ENCODE measurements at places on chromosomes 5 and 9.

DNA sequence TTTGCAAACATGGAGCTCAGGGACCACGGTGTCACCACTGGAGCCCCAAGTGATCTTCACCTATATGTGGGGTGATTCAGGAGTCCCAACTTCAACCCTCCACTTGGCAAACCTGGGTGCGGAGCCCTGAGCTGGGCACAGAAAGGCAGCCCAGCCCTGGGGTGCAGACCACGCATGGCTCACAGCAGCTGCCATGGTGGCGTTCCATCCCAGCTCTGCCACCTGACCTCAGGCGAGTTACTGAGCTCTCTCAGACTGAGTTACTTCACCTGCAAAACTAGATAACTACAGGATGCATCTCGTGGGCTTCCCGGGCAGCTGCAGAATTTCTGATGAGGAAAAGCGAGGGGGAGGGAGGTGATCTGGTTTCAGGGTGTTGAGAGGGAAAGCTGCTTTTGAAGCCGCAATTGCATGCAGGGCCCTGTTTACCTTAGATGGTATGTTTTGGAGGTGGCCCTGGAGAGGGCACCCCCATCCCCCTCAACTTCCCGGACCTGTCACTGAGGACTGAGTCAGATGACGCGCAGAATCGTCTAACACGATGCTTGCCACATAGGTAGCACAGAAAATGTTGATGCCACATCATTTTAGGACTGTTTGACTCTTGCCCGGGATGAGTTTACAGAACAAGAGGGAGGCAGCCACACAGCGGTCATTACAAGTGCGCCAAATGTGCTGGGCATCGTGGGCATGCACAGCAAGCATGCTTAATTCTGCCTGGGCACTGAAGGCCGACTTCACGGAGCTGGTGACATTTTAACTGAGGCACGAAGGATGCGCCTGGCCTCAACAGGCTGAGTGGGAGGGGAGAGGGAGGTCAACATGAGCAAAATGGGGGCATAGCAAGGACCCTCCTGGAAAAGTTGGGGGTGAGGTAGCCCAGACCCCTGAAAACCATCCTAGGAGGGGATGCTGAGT, 154.6 kb downstream of the COL23A1 start:
- no peak for DNase-seq

DNA sequence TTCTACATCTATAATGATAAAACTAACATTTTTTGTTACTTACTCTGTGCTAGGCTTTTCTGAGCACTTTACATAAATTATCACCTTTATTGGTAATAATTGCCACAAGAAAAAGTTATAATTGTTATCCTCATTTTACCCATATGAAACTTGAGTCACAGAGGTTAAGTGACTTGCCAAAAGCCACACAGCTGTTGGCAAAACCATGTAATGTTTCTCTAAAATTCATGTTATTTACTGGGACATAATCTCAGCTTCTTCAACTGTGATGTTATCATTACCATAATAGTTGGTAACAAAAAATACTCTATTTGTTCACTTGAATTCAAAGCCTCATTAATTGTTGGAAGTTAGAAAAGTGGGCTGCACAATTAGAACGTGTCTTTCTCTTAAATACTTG, 437.3 kb downstream of the BRINP1 start:
- DNase-seq: no peak

GRCh38 chr9:94714494-94714893, 12.0 kb upstream of the AOPEP start:
- DNase-seq: no peak

DNA sequence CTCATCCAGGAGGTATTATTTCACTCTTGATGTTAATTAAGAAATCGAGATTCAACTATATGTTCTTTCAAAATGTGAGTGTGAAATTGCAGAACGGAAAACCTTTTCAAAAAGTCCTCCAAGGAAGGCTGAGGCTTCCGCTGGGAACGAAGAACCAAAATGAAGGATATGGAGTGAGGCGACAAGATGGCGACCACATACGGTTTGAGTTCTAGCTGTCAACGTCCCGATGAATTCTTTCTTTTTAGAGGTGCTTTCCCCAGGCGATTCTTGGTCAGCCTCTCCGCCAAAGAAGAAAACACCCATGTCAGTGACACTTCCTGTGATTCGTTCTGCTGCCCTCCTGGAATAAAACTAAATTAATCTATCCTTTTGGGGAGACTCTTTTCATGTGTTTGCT, 78.3 kb upstream of the ADAMTS16 start:
- no peak for DNase-seq

DNA sequence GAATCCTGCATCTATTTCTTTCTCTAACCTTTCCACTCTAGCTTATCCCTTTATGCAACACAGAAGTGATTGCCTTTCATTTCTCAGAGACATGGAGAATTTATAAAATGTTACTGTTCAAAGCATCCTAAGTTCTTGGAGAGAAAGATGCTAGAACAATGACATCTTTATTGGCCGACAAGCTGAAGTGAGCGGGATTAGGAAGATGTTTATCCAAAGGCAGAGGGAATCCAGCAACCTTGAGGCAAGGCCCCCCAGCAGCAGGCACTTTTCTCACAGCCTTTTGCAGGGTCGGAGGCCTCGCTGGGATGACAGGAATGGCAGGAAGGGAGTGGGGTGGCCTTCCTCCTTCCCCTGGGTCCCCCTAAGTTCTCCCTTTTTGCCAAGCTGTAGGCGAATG, 204.8 kb downstream of the GAPVD1 start:
- no peak for DNase-seq

- no peak for DNase-seq
These were observed 6.2 kb downstream of the REEP5 start for GRCh38 chr5:112915831-112916230.

- no peak for DNase-seq
These were observed 133.9 kb downstream of the MUSK start for GRCh38 chr9:110802416-110803035.

DNA sequence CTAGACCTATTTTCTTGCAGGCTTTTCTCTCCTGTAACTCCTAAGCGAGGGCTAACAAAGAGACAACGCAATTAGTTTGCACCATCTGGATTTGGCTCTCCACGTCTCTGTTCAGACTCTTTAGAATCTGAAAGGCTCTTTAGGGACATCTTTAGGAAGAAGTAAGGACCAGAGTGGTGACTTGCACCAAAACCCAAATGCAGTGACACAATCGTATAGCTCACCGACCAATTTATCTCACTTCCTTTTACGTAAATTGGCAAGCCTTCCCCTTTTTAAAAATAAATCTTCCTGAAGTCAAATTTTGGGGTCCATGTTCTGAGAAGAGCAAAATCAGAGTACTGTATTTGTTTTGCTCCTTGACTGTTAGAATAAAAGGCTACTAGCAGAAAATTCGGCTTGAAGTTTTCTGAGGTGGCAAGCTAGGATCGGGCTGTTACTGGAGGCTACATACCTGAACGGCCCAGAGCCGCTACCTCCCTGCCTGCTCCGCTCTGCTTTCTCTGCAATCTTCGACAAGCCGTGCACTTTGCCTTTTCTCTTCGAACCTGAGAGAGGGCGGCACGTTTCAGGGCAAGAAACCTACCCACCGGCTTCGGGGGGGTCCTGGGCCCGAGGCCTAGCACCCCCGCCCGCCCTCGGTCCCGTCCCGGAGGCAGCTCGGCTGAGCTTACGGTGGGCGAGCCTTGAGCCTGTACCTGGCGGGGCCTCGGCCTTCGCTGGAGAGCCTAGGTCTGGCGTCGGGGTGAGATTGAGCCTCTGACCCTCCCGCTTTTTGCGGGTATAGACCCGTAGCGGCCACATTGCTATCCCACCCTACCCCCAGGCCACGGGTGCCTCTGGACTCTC, 537 bp downstream of the MEIKIN start:
- no peak for DNase-seq

DNA sequence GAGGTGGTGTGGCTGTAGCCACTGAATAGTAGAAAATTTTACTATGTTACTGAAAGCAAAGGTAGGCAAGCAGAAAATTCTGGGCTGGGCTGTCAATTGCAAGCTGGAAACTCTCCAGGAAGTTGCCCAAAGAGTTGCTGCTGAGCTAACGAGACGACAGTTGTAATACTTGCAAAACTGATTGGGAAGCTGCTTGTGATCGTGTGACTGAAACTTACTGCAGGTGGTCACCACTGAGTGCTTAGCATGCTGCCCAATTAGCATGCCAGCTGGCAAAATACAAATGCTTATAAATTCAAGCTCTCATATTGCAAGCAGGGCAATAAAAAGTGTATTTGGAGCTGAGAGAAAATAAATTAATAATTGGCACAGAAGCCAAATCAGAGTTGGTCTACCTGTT, 758.5 kb upstream of the EDIL3 start:
- no peak for DNase-seq

DNA sequence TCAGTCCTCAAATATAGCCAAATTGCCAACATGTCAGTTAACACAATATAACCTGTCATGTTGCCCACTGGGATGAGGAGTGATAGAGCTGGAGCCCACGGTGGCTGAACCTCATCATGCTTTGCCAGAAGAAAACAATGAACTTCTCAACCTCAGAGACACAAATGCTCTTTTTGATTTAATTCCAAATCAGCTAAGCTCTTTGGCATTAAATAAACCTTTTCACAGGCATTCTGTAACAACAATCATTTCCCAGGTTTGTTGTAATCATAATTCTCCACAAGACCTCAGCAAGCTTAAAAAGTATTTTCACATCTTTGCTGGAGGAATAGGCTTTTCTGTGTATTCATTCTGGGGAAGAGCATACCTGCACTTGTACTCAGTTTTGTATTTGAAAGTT, 830.9 kb downstream of the MAT2B start:
- DNase-seq: no peak

DNA sequence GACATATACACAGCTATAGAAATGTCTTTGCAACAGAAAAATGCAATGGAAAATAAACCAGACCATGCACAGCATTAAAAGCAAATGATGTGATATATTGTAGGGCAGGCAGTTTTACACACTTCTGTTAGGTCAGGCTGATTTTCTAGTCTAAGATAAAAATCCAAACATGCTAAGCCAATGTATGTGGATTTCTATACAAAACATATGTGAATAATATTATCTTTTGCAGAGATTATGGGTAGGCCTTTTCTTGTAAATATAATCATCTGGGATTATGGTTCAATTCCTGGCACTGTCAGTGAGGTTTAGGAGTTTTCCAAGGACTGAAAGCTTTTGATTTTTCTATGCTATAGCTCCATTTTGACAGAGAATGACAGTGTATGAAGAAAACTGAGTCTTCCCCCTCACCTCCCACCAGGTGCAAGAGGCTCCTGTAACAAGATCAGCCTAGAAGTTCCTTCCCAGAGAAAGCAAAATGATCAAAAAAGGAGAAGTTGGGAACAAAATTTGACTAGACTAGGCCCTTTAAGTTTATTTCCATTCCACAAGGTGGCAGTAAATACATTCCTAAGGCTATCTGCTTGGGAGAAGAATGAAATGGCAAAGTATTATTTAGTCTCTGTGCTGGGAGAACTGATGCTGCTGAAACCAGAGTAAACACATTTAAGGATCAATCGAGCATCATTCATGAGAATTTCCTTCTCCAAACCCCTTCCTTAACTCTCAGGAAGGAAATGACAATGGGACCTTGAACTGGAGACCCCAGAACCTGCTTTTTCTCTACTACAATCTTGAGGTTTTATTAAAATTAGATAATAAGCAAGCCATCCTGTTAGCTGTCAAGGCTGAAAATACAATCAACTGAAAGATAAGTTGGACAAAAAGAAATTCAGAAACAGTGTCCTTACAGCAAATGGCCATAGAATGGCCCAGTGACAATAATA, 133.0 kb upstream of the TUT7 start:
- peak; percentile 8 for DNase-seq

DNA sequence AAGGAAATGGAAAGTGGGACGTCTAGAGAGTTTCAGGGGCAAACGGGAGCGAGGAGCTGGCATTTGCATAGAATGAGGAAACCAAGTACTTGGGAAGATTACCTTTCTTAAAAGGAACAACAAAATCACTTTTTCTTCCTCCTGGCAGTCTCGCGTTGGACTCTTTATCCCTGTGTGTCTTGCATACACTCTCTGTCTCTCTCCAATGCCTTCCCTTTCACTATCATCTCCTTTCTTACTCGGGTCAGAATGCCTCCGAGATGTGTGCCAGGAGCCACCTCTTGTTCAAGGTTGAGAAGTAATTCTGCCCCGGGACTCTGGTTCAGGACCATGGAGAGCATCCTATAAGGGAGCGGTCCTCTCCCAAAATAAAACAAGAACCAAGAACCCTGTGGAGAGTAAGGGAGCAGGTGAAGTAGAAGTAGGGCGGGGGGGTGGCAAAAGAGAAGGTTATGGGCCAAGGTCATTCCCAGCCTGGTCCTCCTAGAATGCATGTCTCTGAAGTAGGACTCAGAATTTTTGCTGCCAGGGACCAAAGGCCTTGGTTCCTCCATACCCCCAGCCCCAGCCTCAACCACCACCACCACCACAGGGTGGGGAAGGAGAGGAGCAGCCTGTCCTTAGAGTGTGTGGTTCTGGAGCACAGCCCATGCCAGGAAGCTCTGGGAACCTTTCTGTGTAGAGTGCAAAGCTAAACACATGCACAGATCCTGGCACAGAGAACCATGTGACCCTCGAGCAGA, 72.1 kb upstream of the ARAP3 start:
- DNase-seq: peak; percentile 65

DNA sequence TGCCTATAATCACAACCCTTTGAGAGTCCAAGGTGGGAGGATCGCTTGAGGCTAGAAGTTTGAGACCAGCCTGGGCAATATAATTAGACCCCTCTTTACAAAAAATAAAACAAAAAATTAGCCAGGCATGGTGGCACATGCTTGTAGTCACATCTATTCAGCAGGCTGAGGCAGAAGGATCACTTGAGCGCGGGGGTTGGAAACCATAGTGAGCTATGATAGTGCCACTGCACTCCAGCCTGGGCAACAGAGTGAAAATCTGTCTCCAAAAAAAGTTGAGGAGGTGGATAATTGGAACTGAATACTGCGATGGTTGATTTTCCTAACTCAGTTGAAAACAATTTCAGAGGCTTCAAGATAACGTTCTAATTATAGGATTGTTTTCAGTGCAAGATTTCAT, 52.6 kb downstream of the EDIL3 start:
- DNase-seq: no peak

GRCh38 chr5:61232490-61233050, 70.3 kb upstream of the SMIM15 start:
- DNase-seq: no peak

- DNase-seq: no peak
These were observed 44.4 kb downstream of the PARP8 start for GRCh38 chr5:50710838-50711237.

GRCh38 chr5:31781772-31782171, 142.8 kb downstream of the PDZD2 start:
- no peak for DNase-seq

GRCh38 chr5:40492056-40492455, 187.7 kb upstream of the PTGER4 start:
- DNase-seq: no peak

GRCh38 chr5:14665949-14666348, 1.4 kb downstream of the OTULIN start:
- DNase-seq: peak; percentile 32

GRCh38 chr9:137968235-137968634, 90.7 kb downstream of the CACNA1B start:
- peak; percentile 31 for DNase-seq

DNA sequence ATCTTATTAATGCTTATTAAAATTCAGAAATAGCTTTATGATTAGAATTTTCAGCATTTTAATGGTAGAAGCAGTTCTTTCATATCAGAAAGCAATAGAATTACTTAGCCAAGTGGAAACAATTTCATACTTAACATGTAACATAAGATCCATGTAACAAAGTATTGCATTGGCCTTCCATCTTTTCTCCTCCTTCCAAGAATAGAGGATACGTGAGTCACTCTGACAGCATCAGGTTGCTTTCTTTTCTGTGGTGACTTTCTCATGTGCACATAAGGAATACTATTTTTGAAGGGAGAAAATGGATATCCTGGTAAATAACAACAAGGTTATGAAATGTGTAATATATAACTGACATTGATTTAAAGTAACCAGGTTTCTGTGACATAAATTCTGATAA, 272.2 kb downstream of the ANXA1 start:
- DNase-seq: no peak

Measured in HuH-7 (cell line).